ENCODE measurements at places on chromosomes 4 and X. TPM values are rescaled to one million over a fixed set of nuclear protein-coding genes. Genes with fewer than 3 reads are reported as not detected.

MAP9 gene
- 44.8 TPM for total RNA-seq

DDX53 gene
- not detected for total RNA-seq

SPACA5 gene
- total RNA-seq = not detected

GAGE12J gene
- total RNA-seq = not detected

UCHL1 gene
- total RNA-seq = 918 TPM

MEPE gene
- not detected for total RNA-seq

TRIM60 gene
- not detected for total RNA-seq

GRIA3 gene
- total RNA-seq = 101 TPM

TMEM271 gene
- 13.5 TPM for total RNA-seq

SOX3 gene
- 4.7 TPM for total RNA-seq

TRAM1L1 gene
- total RNA-seq = 21.6 TPM

SLC16A2 gene
- 24.7 TPM for total RNA-seq

GPC3 gene
- 1.3 TPM for total RNA-seq

RAB9B gene
- 42.9 TPM for total RNA-seq

GK gene
- total RNA-seq = 11.3 TPM

SOWAHD gene
- 0.31 TPM for total RNA-seq

EDA gene
- 4.7 TPM for total RNA-seq

ZNF732 gene
- 3.1 TPM for total RNA-seq

OTUD6A gene
- not detected for total RNA-seq

EREG gene
- total RNA-seq = not detected

CFAP299 gene
- total RNA-seq = 1.9 TPM

SORCS2 gene
- total RNA-seq = 8.1 TPM

GAR1 gene
- 6.3 TPM for total RNA-seq

Measured in parietal lobe (tissue), 2 donors.